ENCODE measurements at places on chromosomes 1 and 21.

GRCh38 chr1:229547542-229547941 lies 11.0 kb downstream of the ABCB10 start:
- DNase-seq = no peak

DNA sequence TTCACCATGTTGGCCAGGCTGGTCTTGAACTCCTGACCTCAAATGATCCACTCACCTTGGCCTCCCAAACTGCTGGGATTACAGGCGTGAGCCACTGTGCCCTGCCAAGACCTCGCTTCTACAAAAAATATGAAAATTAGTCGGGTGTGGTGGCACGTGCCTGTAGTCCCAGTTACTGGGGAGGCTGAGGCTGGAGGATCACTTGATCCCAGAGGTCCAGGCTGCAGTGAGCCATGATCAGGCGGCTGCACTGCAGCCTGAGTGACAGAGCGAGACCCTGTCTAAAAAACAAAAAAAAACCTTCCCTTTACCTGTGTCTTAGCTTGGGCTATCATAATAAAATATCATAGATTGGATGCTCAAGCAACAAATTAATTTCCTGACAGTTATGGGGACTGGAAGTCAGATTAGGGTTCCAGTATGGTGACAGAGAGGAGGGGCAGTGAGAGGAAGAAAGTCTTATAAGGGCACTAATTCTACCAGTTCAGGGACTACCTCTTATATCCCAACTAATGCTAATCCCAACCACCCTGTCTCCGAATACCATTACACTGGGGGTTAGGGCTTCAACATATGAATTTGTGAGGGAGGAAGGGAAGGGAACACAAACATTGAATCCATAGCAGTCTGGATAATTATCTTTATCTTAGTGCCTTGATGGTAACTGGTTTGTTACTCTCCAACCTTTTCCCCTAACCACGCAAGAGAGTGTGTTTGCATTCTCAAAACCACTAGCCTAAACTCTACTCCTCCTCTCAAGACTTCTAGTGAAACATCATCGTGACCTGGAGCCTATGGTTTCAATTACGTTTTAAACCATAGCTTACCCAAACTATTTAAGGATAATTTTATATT lies 1.0 kb upstream of the NAXE start:
- DNase-seq = no peak

DNA sequence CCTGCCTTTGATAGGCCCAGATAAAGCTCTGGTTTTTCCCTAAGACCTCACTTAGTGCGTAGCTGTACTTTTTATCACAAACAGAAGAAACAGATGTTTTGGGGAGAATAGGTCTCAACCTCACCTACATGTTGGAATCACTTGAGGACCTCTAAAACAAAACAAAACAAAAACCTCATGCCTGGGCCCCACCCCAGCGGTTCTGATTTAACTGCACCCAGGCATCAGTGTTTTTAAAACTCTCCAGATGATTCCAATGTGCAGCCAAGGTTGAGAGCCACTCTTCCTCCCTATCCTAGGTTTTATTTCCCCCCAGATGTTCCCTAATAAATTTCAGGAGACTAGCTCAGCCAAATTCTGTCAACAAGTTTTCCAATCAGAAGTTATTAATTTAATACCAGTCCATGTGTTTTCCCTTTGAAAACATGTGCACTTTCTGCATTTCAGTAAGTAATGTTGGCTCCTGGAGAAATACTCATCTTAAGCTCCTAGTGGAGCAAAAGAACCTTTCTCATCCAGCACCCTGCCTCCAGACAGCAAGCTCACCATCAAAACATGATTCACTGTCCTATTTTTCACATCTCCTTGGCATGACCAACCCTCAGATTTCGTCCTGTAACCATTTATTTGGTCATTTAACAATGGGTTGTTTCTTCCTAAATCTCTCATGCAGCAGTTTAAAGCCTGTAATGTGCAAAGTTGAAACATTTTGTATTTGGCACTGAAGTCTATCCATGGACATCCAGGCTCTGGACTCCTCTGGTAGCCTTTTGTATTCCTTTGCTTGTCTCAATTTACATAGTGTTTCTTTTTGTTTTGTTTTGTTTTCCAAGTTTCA lies 27.5 kb downstream of the LRRC8C start:
- DNase-seq = no peak

GRCh38 chr1:33268457-33268856 lies 12.2 kb downstream of the ZNF362 start:
- no peak for DNase-seq

- no peak for DNase-seq
Measured at GRCh38 chr21:33932731-33933130, 17.1 kb upstream of the ATP5PO start.

DNA sequence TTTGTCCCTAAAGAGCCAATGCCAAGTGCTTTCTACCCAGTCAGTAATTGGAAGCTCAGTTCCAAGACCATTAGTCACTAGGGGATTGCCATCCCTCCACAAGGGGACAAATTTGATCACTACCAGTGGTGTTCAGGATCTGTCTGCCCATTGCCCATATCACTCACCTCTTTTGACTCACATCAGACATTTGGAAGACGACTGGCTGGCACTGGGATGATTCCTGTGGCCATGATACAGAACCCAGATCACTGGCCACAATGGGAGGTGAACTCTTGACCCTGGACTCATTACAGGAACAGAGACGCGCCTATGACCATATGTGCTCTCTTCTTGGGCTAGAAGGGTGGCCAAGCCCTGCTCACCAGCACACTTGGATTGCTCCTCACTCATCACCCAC lies 71.0 kb downstream of the COLGALT2 start:
- no peak for DNase-seq

- no peak for DNase-seq
Measured at GRCh38 chr1:224805889-224806288, 123.6 kb upstream of the DNAH14 start.

DNA sequence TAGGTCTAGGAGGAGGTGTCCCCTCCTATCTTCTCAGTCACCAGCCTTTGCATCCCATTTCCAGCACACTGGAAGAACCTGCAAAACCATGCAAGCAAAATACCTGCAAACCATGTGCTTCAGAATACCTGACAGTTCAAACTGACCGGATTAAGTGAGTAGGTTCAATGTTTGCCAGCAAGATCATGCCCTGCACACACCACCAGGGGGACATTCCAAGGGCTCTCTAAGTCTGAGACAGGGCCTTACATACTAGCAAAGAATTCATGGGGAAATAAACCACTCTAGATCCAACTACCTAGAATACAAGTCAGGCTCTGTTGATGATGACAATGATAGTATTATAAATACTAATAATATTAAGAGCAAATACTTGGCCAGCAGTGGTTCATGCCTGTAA lies 27.6 kb downstream of the INPP5B start:
- DNase-seq = peak; percentile 20

GRCh38 chr21:39209334-39209688 lies 26.1 kb upstream of the PSMG1 start:
- DNase-seq = no peak

DNA sequence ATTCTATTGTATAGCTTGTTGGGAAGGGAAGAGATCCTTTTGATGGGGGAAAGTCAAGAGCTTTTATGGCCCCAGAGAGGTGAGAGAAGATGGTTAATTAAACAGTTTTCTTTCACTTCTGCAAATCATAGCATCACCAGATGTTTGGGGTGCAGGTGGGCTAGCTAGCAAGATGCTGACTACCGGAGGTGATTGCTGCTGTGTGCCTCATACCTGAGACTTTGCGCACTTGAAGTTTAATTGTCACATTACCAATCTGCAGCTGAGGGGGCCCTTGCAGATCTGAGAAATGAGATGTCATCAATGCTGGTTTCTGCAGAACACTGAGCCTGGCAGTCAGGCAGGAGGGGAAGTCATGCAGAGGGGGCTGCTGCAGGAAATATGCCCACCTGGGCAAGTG lies 73.9 kb downstream of the SNRPE start:
- no peak for DNase-seq

DNA sequence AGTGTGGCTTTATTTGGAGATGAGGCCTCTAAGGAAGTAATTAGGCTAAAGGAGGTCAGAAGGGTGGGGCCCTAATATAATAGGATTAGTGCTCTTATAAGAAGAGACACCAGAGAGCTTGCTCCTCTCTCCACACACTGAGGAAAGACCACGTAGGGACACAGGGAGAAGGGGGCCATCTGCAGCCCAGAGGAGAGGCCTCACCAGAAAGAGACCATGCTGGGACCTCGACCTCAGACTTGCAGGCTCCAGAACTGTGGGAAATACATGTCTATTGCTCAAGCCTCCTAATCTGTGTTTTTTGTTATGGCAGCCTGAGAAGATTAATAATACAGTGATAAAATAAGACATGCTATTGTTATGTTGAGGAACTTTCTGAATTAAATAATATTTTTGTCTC lies 8.3 kb downstream of the RCAN1 start:
- DNase-seq = no peak

DNA sequence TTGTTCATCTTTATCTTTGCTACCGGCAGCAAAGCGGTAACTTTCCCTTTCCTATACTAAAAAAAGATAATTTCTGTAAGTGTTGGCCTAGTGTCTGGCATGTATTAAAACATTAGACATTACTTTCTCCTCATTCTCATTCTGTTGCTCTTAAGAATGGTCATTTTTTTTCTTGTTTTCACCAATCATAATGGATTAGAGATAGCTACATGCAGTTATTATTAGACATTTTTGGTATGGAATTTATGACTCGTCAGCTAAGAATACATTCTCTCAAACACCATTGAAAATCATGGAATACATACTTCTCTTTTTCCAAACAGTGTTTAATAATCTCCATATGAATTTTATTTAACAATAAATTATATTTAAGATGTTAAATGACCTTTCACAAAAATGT lies 1154.6 kb downstream of the BRINP3 start:
- DNase-seq = no peak

DNA sequence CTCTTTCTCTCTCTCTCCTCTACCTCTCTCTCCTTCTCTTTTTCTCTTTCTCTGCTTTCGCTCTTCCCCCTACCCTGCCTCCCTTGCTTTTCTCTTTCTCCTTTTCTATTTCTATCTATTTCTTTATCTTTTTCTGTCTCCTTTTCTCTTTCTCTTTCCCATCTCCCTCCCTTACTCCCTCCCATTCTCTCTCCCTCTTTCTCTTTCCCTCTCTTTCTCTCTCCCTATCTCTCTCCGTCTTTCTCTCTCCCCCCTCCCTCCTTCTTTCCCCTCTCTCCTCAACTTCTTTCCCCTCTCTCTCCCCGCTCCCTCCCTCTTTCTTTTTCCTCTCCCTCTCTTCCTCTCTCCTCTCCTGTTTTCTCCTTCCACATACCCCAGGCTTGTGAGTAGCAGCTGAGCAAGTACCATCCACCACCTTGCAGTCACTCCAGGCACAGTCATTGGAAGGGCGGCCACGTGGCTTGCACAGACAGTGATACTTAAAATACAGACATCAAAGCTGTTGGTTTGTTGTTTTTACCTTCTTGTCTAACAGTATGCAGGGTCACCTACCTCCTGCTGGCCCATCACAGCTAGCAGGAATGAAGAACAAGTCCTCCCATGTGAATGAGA lies 209.1 kb upstream of the COA6 start:
- DNase-seq = no peak
